GM13977 (cell line): ENCODE measurements at places on chromosomes 3 and 15.

DNA sequence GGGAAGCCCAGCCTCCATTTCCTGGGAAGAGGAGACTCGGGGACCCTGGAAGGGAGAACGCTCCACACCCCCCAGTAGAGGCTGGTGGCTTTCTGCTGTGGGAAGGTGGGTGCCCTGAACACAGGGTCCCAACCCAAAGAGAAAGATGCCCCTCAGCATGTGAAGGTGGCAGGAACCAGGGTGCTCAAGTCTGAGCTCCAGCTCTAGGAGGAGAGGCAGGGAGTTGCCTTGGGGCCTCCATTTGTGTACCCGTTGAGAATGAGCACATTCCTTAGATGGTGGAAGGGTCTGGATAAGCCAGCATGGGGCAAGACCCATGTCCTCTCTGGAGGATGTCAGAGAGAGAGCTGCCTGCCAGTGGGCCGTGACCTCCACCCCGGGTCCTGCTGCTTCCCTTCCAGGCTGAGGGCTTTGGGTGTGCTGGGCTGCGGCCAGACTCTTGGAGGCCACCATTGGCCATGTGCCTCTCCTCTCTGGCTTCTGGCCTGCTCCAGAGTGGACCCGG lies 212.4 kb downstream of the TBC1D2B start:
- no peak for DNase-seq

DNA sequence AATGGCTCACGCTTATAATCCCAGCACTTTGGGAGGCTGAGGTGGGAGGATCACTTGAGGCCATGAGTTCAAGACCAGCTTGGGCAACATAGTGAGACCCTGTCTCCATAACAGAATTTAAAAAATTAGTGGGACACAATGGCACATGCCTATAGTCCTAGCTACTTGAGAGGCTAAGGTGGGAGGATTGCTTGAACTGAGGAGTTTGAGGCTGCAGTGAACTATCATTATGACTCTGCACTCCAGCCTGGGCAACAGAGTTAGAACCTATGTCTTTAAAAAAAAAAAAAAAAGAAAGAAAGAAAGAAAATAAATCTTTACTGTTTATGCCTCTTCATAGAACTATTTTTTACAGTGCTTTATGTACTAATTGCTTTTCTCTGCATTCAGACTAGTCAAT lies 84.6 kb upstream of the LMOD3 start:
- no peak for DNase-seq

DNA sequence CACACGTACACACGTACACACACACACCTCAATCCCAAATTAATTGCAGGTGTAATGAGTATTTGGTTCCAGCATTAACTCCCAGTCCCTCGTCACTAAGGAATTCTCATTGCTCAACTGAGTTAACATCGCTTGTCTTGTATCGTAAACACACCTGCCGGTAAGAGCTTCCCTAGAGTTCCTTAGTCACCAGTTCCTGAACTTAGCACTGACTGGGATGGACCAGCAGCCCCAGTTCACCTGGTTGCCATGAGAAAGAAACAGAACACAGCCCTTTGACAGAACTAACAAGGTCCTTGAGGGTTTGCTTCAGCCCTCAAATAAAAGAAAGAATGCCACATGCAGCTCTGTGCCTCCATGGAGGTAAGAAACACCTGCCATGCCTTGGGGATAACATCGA lies 66.3 kb upstream of the SLCO3A1 start:
- DNase-seq: no peak

GRCh38 chr15:89814112-89814742 lies 425 bp downstream of the ANPEP start:
- peak; percentile 67 for DNase-seq

- DNase-seq: peak; percentile 75
Observed at GRCh38 chr3:119562307-119562961, 3.0 kb upstream of the CD80 start.

DNA sequence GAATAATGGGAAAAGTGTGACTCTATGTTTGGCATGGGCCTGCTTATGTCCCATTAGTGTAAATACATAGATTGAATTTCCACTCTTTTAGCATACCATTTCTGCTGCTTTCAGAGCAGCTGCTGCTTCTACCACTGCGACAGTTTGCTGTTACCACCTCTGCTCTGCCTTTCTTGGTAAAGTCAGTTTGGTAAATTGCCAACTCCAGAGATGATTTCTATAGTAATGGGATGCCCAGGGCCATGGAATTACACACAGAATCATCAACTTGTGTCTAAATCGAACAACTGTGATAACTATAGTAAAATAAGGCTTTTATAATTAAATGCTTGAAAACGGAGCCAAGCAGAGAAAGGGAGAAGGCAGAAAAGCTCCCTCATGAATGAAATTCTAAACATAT lies 168.4 kb upstream of the VEPH1 start:
- DNase-seq: no peak

DNA sequence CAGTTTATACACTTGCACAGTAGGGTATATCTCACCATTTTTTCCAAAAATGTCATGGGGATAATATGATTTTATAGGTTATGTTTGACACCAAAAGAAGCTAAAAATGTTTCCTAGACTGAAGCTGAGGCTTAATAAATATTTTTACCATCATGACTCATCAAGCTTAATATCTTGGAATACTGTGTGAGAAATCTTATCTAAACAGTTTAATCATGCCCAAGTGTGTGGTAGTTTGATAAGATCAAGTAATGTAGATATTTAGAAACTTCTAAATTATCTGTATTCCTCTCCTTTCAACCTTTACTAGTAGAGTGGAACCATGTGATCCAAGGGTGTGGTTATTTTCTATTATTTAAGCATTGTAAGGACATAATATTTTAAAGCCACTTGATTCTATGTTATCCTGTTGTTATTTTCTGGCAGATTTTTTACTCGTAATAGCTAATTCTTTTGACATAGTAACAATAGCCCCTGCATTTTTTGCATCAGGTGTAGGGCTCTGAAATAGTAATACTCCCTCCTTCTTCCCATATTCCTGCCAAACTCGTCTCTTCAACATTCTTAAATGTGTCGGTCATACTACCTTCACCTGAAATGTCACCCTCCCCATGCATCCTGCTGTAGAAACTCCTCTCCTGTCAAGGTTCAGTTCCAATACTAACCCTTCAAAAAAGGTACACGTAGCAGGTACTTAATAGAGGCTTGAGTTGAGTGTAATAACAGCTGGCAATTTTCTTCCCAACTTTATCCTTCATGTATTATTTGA lies 729.6 kb downstream of the NLGN1 start:
- no peak for DNase-seq

GRCh38 chr3:112829046-112829445 lies 17.6 kb downstream of the CD200R1L start:
- DNase-seq: no peak

- no peak for DNase-seq
Observed at GRCh38 chr3:138140940-138141339, 8.8 kb upstream of the A4GNT start.

- no peak for DNase-seq
Observed at GRCh38 chr3:62312201-62312600, 61.1 kb downstream of the FEZF2 start.

DNA sequence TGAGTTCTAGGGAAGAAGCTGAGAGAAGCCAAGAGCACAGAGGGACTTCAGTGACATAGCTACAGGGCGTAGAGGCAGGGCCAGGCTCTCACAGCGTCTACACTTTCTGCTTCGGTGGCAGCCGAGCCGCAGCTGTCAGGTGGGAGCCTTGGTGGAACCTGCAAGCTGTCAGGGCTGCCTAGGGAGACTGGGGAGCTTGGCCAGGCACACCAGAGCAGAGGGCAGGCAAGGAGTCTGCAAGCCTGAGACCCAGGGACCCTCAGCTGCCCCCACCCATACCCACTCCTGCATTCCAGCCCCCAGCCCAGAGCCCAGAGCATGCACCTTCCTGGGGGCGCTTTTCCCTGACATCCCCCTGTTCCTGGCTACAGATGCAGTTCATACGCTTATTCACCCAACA lies 13.4 kb upstream of the KLF15 start:
- DNase-seq: no peak

DNA sequence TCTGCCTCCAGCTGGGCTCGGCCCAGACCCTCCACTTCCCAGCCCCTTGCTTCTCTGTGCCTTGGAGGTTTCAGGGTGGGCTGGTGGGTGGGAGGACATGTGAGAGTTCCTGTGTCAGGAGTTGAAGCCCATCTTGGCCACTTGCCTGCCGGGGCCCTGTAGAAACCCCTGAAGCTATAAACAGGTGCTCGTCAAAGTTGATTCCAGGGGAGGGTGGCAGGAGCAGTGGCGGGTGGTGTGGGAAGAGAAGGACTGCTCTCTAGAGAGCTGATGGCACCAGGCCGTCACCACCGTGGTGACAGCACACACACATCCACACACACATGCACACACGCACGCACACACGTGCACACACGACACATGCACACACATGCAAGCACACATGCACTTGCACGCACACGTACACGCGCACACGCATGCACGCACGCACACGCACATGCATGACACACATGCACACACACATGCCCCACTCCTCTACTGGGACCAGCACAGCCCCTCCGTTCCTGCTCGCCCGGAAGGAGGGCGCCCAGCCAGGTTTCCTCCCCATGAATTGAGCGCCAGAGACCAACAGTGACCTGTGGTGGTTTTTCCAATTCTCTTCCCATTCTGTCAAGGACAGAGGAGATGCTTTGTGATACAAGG lies 56.3 kb upstream of the CGNL1 start:
- no peak for DNase-seq

DNA sequence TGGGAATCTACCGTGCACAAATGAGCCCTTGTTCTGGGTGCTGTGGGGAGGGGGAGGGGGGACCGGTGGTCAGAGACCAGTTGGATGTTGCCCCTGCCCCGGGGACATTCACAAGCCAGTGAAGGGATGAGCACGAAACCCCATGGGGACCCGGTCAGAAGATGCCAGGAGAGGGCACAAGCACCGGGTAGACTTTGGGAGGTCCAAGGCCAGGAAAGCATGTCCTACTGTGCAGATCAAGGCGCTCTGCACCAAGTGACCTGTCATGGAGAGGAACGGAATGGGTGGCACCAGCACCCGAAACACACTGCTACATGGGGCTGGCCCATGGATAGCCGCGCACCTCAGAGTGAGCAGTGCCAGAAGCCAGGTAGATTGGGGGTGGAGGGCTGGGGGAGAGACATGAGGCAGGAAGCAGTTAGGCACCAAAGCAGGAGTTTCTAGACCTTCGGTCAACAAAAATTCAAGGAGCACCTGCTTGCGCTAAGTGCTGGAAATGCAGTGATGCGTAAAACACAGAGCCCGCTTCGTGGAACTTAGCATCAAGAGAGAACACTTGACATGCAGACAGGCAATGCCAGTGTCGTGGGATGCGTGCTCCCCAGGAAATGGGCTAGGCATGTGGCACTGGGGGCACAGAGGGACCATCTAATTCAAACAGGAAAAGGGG lies 99.1 kb downstream of the CPN2 start:
- no peak for DNase-seq

DNA sequence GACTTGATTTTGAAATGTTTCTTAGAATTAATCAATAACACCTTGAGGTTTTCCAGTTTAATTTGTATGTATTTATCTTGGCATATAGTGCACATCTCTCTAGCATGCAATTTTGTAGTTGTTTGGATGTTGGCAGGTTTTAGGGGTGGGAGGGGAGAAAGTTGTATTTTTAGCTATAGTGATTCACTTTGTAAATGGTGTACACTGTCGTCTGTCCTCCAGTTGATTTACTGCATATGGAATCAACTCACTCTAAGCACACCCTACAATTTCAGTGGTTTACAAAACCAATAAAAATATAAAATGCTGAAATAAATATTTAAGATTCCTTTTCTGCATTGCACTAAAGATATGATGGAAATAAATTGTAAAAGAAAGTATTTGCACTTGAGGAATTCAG lies 199.1 kb downstream of the CDIN1 start:
- DNase-seq: no peak

- no peak for DNase-seq
Observed at GRCh38 chr3:43000387-43000786, 21.3 kb downstream of the GASK1A start.

DNA sequence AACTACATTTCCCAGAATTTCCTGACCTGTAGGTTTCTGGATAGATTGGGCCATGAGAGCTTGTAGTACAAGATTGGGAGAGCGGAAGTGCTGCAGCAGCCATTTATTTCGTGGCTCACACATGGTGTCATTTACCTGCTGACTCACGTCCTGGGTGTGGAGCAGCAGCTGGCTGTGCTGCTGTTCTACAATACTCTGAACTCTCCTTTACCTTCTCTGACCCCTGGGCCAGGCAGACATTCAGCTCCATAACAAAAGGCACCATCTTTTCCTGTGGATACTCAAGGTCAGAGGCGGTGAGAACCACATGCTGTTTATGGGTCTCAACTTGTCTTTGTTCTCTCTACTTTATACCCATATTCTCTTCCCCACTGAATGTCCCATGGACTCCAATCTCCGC lies 490.2 kb downstream of the IGSF11 start:
- no peak for DNase-seq

DNA sequence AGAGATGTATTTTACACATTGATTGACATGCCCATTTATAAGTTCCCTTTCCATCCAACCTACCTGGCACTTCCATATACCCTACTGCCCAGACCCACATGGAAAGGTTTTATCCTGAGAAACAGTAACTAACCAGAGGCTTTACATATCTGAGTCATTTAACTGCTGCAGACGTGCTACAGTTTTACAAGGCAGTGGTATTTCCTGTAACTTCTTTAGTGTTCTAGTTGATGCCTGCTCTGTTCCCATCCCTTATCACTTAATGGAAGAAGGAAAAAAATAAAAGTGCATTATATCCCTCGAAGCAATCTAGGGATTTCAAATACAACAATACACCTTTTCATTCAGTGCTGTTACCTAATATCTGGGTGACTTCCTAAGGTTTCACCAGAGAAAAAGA lies 107.1 kb downstream of the TMCO5A start:
- no peak for DNase-seq

- DNase-seq: no peak
Observed at GRCh38 chr3:157551961-157552360, 48.7 kb upstream of the VEPH1 start.

GRCh38 chr3:24197809-24198208 lies 252.7 kb downstream of the NR1D2 start:
- no peak for DNase-seq

DNA sequence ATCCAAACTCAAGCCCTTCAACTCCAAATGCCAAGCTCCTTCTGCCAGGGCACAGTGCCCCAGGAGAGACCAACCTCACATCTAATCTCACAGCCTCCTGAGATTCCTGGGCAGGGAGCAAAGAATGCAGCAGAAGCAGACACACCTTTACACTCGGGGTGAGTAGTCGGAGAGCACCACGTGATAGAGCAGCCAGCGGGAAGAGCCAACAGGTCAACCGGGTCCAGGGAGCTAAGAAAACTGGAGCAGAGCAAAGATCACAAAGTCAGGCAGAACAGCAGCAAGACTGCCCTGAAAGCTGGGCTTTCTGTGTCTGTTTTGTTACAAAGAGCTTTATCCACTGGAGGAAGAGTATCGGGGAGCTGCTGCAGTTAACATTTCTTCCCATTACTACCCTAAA lies 4.2 kb downstream of the B3GALNT1 start:
- DNase-seq: no peak

GRCh38 chr3:134029256-134029733 lies 430 bp downstream of the SLCO2A1 start:
- DNase-seq: no peak

GRCh38 chr3:24237971-24238706 lies 256.5 kb downstream of the THRB start:
- peak; percentile 44 for DNase-seq

- DNase-seq: no peak
Observed at GRCh38 chr15:98514034-98514622, 134.2 kb upstream of the IGF1R start.
